ENCODE measurements at places on chromosomes 5 and 9.

DNA sequence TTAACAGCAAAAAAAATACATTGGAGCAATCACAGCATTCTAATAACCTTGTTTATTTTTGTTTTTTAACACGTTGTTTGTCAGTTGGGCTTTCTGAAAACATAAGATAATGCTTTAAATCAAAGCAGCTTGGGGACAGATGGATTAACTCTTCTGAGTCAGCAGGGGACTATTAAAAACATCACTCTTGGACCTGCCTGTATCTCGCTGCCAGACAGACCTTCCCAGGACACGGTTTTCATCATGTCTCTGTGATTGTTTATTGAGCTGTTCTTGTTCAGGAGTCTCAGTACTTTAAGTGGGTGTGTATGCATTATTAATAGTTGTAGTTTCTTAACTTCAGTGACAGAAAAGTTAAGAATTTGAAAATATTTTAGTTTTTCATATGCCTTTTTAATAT, 173.2 kb downstream of the SH3GL2 start:
- no peak for DNase-seq

- no peak for DNase-seq
Measured at GRCh38 chr9:93001031-93001430, 53.7 kb downstream of the FGD3 start.

GRCh38 chr5:168773226-168773625, 194.1 kb upstream of the PANK3 start:
- DNase-seq = no peak

GRCh38 chr9:86724529-86724928, 222.8 kb downstream of the GAS1 start:
- no peak for DNase-seq

DNA sequence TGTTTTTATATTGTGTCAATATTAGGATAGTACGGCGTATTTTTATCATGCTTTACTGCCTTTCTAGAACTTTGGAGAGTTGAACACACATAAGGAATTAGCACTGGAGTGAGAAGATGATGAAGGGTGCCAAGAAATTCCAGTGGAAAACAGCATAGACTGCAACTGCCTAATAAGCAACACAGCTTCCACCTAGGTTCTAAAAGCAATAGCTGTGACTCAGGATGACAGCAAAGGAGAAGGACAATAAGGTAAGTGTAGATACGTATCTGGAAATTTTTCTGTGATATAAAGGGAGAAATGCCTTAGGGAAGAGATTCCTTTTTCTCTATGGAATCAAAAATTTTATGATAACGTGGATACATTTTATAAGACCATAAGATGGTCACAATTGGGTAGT, 7.4 kb downstream of the PTPRD start:
- DNase-seq = no peak

DNA sequence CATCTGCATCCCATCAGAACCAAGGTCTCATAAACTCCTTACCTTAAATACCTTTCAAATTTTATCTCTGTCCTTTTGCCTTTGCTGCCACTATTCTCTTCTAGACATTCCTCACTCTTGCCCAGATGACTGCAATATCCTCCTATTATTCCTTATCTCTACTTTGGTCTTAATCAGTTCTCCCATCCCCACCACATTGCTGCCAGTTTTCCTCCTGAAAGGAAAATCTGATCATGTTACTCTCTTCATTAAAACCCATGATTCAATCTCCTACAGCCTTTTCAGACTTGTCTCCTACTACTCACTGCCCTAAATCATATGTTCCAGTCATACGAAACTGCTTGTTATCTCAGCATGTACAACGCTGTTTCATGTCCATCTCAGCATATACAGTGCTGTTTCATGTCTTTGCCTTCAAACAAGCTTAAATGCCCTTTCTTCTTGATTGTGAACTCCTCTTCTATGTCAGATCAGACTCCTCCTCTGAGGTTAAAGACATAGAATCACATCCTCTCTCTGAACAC, 152.6 kb upstream of the FST start:
- DNase-seq = no peak

DNA sequence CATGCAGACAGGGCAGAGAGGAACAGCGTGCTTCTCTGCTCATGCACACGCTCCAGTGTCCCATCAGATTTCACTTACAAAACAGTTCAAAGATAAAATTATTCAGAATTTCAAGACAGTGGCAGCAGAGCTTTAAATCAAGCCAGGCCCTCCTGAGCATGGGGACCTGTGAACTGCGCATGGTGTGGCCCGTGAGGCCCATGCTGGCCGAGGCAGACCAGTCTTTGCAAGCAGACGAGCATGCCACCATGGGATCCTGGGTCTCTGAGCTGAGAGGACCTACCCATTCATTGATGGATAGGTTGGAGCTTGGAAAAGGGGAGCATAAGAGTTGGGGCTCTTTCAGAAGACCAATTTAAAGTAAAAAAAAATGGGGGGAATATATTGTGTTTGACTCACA, 35.0 kb upstream of the SAP30L start:
- DNase-seq = no peak

DNA sequence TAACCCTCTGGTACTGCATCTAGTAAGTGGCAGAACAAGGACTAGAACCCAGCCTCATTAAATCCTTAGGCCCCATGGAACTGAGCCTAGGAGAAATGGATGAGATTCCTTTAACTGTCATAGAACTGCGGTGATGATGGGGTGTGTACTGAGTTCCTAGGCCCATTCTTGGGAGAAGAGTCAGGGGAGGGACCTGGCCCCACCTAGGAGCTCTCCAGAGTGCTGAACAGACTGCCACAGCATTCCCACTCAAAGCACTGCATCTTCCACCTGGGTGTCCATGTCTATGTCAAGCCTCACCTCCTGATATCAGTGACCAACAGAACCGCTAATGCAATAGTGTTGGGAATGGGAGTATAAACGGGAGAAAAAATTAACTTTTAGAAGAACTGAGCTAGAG, 36.6 kb downstream of the TTLL11 start:
- DNase-seq = peak; percentile 89

DNA sequence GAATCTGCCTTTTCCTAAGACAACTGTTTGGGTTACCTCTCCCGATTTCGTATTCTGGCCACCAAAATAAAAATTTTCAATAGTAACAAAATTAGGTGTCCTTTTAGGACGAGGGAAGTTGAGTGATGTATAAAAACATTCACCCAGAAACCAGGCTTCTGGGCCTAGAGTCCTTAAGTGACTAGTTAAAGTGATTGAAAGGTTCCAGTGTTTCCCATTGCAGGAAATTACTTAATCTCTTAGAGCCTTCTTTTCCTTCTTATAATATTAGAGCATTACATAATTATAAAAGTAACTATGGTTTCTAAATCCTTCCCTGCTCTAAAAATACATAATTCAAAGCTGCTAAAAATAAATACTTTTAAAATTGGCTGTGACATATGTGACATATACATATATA, 7.3 kb downstream of the MCIDAS start:
- DNase-seq = no peak

DNA sequence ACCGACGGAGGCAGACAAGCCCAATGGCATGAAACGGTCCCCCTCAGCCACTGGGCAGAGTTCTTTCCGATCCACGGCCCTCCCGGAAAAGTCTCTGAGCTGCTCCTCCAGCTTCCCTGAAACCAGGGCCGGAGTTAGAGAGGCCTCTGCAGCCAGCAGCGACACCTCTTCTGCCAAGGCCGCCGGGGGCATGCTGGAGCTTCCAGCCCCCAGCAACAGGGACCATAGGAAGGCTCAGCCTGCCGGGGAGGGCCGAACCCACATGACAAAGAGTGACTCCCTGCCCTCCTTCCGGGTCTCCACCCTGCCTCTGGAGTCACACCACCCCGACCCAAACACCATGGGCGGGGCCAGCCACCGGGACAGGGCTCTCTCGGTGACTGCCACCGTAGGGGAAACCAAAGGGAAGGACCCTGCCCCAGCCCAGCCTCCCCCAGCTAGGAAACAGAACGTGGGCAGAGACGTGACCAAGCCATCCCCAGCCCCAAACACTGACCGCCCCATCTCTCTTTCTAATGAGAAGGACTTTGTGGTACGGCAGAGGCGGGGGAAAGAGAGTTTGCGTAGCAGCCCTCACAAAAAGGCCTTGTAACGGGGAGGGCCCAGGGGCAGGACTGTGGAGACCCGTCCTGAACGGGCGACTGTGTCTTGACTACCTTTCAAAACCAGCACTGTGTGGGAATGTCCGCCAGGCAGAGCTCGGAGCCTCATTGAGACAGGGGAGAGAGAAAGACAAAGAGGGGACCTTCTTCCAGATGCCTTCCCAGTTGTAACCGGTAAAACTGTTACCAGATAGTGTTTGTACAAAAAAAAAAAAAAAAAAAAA, 29.9 kb downstream of the CD180 start:
- no peak for DNase-seq

GRCh38 chr9:35939679-35940250, 18.2 kb downstream of the OR2S2 start:
- DNase-seq = no peak

- DNase-seq = peak; percentile 61
Measured at GRCh38 chr5:55597014-55597981, 62.5 kb upstream of the PLPP1 start.

- DNase-seq = peak; percentile 26
Measured at GRCh38 chr5:147554261-147554817, 44.5 kb upstream of the DPYSL3 start.

DNA sequence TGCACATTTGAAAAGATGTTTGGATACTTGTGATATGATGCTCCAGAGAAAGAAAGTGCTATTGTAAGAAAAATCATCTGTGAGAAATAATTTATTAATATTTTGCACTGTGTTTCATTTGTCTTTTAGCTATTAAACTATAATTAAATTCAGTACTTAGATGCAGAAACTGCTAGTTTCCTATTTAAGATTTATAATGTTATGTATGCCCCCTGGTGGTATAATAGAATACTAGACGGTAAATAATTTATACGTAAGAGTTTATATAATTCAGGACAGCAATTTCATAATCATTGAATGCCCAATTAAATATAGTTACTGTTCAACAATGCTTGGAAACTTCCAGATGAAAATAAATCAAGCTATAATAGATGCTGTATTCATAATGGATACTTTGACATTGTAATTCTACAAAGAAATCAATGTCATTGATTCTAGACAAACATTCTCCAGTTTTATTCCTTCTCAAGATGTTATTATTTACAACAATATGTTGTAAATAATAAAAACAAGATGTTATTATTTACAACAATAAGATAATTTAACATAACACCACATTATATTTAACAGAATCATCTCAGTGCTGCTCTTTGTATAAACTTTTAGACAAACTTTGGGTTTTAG, 101.0 kb downstream of the TMEM232 start:
- DNase-seq = peak; percentile 25

DNA sequence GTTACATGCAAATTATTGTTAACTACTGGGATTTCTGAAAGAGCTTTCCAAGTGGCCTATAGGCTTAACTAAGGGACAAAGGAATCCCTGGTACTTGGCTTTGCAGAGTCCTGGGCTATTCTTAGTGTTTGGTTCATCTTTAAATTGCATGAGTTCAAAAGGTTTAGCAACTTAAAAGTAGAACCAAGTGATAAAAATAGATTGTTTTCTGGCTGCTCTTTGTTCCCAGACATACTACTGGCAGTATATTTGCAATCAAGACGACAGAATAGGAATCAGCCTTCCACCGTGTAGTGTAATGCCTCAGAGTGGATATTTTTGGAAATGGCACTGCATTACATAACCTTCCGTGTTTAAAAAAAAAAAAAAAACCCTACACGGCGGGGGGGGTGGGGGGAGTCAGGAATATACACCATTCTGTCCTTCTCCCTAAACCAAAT, 1.0 kb downstream of the NREP start:
- peak; percentile 10 for DNase-seq

DNA sequence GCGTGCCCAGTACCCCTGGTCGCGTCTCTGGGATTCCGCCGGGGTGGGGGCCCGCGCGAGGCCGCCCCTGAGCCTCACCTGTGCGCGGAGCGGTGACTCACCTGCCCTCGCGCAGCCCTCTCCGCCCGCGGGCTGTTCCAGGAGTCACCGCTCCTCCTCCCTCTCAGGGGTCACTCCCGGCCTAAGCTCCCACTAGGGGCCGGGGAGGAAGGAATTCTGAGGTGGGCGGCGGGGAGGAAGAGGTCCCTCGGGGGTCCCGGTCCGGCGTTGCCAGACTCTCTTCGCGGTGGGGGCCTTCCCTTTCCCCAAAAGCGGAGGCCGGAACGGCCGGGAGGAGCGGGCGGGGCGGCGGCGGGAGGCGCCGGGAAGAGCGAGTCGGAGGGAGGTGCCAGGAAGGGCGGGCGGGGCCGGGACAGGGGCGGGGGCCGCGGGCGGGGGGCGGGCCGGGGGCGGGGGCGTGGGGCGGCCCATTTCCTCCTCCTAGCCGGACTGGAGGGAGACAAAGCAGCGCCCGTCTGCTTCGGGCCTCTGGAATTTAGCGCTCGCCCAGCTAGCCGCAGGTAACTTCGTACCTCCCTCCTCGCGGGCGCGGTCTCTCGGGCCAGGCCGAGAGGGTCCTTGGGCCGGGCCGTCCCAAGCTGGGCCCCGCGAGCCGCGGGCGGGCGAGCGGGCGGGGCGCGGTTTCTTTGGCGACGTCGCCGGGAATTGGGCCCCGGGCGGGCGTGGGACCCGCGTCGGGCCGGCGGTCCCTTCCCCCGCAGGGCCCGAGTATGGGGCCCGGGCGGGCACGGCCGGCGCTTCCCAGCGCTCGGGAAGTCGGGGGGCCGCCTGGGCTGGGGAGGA, at the start of gene CTNNA1:
CTNNA1 (plus strand) TSS at position 475 of the 843 bp plus-strand sequence. CDS start 28,500 bp downstream, outside the sequence.
- DNase-seq = peak; percentile 96

- no peak for DNase-seq
Measured at GRCh38 chr5:146069780-146070099, 35.6 kb downstream of the PLAC8L1 start.

GRCh38 chr5:149406203-149406978, 27.3 kb upstream of the IL17B start:
- DNase-seq = no peak

DNA sequence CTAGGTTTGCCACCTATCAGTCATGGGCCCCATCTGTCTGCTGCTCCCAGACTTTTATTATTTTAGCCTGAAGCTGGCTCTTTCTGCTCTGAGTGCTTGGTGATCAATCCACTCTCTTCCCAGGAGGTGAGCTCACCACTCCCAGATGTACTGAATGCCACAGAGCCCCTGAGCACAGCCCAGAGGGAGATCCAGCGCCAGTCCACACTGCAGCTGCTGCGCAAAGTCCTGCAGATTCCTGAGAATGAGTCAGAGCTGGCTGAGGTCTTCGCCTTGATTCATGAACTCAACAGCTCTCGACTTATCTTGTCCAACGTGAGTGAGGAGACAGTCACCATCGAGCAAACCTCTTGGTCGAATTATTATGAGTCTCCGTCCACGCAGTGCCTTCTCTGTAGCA, 36.0 kb downstream of the HMGXB3 start:
- peak; percentile 98 for DNase-seq

DNA sequence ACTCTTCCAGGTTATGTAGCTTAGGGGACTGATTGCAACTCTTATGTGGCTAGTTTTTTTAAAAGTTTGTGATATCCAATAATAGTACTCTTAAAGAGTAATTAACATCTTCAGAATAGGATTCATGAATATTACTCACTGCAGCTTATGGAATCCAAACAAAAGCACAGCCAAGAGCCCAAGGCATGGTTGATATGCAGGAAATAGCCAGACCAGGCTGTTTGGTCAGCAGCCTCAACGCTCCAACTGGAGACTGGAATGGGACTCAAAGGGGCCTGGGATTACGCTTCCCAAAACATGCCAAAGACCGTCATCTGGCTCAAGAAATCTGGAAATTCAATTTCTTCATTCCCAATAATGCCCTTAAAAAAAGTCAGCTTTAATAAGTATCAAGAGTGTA, 268.6 kb downstream of the SEC61B start:
- DNase-seq = no peak

Data from RWPE1 (cell line).